ENCODE measurements at places on chromosomes 5 and 9. TPM values are rescaled to one million over a fixed set of nuclear protein-coding genes. Genes with fewer than 3 reads are reported as not detected.

Gene LCN2
- total RNA-seq: not detected

Gene IL3
- total RNA-seq: 1.6 TPM

Gene VLDLR
- total RNA-seq: 17.3 TPM

Gene ATG10
- 9.0 TPM for total RNA-seq

Gene ERP44
- 23.3 TPM for total RNA-seq

Gene IFNB1
- total RNA-seq: 0.68 TPM

DNA sequence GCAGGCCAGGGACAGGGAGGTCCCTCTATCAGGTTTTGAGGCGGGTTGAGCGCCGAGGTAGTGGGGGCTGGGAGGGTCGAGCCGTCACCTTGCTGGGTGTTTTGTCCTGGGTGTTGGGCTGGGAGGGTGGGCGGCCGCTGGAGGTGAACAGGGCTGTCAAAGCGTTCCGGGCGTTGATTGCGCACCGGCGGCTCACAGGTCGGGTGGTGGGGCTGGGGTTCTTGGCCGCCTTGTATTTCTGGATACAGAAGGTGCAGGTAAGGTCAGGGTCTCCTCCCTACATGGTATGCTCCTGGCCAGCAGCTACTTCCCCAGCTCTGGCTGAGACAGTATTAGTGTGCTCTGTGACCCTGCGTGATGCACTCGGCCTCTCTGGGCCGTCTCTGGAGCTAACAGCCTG is 6.1 kb downstream of the BBLN start:
- no peak for DNase-seq

Gene GARNL3
- total RNA-seq: 0.86 TPM

DNA sequence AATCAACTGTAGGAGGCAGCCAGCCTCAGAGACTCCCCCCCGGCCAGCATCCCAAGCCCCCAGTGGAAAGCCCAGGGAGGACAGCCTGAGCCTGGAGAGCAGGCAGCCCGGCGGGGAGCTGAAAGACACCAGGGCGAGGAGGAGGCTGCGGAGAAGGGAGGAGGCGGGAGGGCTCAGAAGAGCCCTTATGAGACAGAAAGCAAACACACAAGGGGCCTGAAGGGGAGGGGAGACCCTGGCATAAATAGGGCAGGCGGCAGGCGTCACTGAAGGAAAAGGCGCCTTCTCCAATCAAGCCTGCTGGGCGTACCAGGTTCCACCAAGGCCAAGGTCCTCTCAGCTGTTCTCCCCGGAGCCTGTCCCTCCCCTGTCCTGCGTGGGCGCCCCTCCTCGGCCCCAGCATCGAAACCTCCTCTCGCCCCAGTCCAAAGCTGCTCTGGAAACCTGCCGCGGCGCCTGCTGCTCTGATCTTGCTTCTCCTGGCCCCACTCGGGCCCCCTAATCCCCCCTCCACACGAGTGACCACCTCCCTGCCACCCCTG is 1.3 kb downstream of the SLC9A3 start:
- DNase-seq: no peak

DNA sequence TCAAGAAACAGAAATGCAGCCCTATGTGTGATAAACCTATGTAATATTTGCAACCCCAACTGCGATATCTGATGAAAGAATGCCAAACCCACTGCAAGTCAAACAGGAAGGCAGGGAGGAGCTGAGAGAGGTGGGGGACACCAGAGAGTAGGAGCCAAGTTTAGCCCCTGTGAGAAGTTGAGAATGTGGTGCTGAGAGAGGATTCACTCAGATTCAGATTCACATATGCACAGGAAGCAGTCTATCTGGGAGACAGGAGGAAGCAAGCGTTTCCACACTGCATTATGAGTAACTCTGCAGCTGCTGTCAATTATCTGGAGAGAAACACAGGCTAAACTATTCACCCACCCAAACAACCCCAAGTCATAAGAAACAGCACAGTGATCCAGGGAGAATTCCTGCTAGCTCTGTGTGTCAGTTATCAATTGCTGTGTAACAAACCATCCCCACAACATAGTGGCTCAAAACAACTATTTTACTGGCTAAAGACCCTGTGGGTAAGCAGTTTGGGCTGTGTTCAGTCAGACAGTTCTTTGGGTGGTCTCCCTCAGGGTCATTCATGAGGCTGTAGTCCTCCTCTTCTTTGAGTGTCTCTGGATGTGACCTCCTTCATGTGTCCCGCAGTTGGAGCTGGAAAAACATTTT is 161.9 kb upstream of the RAI14 start:
- no peak for DNase-seq

Gene LURAP1L
- total RNA-seq: not detected

DNA sequence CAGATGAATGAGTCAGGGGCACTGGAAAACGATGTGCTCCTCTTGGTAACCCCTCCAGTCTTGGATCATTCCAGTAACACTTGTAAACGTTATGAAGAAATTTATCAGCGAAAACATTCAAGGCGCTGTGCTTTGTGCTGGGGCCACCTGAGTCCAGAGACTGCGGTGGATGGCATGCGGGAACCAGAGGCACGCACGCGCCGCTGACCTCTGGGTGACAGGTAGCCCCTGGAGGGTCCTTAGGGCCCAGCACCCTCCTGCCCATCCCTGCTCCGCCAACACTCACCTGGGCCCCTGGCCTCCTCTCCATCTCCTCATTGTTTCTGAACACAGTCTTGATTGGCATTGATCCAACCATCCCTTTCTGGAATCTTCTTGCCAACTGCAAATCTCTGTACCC is 86.9 kb downstream of the DAP start:
- DNase-seq: no peak

DNA sequence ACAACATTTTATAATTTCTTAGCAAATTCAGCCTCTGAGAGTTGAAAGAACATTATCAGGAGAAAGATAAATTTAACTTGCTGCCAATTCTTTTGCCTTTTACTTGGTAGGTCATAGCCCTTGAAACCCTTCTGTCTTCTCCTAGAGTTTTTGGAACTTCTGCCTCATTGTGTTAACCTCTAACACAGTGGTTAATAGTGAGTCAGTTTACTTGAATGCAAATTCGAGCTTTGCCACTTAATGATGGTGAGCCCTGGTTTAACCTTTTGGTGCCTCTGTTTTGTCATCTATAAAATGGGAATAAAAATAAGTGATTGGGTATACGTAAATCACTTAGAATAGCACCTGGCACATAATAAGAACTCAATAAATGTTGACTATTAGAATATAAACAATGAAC is 1.8 kb upstream of the INIP start:
- no peak for DNase-seq

DNA sequence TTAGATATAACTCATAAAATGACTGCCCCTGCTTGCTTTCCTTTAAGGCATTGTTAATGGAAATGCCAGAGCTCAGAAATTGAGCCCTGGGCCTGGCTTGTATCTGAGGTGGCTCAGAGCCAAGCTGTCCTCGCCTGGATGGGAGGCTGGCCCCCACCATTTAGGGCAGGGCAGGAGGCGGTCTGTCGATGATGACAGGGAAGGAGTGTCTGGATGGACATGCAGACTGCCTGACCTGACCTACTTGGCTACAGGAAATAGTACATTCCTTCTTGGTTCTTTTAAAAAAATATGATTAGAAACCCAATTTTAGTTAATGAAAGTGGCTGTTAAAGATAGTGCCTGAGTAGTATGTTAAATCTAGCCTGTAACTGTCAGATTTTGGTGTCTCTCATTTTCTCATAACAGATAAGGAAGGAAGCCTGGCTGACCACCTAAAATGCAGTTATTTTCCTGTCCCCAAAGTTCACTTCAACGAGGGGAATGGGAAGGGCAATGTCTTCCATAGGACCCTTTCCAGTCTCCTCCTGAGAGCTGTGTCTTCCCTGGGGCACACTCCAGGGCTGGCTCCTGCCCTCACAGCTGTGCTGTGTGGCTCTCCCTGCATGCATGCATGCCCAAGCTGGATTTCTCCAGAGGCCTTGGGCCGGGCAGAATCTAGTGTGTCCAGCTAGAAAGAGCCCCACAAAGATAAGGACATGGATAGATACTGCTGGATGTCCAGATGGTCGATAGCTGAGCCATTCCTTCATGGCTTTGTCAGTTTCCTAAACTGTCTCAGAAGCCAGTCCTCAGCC is 42.3 kb downstream of the MACROH2A1 start:
- DNase-seq: no peak

Gene PCDHA3
- not detected for total RNA-seq
